NCI-H1694 (cell line): ENCODE measurements at places on chromosomes 12 and 14.

- DNase-seq: no peak
These were observed 334.5 kb downstream of the CACNA1C start for GRCh38 chr12:2387103-2387834.

DNA sequence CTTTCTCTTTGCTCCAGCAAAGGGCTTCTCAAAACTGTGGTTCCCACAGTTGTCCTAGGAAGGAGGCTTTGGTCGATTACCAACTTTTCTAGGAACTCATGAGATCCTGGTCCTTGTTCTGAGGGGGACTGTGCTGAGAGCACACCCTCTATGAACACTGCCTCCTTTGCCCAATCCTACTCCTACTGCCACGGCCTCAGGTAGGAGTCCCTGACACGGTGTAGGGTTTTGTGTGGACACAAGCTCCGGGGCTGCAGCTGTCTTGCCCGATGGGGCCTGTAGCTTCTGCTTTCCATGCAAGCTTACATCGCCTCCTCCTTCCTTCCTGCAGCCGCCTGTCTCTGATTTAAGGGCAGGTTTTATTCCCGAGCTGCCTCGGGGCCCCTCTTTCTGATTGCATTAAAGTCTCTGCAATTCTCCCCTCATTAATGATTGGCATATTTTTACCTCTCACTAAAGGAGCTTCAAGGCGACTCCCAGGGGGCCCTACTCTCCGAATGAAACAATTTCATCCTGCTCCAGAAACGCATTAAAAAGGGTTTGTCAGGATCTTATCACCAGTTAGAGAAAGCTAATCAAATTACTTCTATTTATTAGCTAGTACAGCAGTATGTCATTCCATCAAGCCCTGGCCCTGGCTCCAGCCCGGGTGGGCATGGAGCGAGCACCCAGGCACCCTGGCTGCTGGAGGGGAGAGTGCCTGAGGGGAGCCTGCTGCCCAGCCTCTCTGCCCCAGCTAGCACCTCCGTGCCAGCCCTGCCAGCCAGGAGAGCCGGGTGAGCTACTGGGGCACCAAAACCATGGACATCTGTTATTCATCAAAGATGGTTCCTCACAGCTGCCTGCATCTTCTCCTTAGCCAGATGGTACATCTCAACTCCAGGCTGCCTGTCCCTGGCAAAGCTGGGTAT, 38.0 kb upstream of the ESRRB start:
- DNase-seq: peak; percentile 89

DNA sequence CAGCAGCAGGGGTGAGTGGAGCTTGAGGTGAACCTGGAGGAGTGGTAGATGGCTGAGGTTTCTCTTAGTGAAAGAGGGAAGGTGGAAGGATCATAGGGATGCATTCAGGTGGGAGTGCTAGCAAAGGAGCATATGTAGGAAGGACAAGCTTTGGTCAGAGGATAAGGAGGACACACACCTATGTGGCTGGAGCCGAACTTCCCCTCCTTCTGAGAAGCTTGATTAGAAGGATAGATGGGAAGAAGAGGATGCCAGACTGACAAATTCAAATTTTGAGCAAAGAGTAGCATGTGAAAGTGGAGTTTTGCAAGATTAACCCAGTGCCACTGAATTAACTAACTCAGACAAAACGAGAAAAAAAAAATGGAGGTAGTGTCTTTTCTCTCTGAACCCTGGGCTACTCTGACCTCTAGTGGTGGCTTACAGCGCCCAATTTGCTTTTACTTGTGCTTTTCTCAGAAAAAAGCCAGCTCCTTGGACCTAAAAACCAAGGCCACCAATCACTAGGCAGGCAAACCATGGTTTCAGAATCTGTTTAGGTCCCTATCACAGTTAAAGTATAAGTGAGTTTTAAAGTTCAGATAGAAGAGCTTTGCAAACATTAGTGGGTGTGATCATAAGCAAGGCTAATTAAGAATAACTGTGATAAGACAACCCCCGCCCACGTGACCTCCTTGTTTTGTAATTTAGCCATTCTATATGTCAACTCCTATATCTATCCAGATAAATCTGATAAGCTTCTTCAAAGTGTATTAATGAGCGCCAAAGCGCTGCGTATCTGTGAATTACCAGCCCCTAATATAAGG, 15.5 kb downstream of the EMP1 start:
- peak; percentile 89 for DNase-seq

DNA sequence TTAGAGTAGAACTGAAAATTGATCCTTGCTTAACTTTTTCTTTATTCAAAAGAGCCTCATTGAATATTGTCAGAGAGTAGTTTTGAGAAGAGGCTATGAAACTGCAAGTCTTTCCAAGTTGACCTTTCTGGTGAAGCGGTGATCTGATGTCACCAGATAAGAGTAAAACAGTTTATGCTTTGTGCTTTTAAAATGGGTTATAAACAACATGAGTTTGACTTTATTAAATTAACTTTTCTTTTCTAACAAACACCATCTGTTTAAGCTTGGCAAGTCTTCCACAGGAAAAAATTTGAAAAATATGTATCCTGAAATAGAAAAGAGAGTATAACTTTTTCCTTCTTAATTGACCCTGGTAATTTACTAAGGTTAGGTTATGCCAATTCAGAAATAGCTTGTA, 408.7 kb upstream of the NOVA1 start:
- no peak for DNase-seq

DNA sequence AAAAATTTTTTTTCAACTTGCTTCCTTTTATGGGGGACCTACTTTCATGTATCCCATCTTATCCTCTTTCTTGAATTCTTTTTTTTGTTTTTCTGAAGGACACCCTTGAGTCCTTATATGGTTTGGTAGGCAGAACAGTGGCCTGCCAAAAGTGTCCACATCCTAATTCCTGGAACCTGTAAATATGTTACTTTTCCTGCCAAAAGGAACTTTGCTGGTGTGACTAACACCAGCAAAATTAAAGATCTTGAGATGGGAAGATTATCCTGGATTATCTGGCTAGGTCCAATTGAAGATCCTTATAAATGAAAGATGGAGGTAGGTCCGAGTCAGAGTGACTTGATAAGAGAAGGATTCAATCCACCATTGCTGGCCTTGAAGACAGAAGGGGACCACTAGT, 5.3 kb downstream of the NUBPL start:
- no peak for DNase-seq

GRCh38 chr12:114955414-114956014, 271.5 kb upstream of the TBX3 start:
- no peak for DNase-seq

GRCh38 chr12:24681570-24681969, 267.3 kb downstream of the BCAT1 start:
- DNase-seq: no peak

DNA sequence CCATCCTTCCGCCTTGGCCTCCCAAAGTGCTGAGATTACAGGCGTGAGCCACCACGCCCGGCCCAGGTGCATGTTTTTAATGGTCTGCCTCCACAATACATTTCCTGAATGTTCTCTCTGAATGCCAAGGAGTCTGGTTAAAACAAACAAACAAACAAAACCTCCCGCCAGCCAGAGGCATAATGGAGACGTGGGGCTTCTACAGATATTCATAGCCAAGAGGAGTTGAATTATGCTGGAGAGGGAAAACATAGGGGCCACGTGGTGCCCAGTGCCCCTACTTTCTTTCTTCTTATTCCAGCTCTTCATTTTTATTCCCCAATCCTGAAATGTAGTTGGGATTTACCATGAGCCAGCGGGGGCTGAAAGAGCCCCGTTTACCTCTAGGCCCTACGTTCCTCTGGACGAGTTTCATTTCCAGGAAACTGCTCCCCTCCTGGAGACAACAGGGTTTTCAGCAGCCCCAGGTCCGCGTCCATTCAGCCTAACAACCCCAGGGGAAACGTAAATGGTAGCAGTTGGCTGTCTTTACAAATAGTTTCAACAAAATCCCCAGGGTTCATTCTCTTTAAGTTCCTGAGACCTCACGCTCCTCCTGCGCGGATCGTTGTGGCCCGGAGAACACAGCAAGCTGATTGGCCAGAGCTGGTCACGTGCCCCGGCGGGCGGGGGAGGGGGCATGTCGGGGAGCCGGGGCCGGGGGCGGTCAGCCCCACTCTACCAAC, 108.5 kb upstream of the ESRRB start:
- DNase-seq: no peak

DNA sequence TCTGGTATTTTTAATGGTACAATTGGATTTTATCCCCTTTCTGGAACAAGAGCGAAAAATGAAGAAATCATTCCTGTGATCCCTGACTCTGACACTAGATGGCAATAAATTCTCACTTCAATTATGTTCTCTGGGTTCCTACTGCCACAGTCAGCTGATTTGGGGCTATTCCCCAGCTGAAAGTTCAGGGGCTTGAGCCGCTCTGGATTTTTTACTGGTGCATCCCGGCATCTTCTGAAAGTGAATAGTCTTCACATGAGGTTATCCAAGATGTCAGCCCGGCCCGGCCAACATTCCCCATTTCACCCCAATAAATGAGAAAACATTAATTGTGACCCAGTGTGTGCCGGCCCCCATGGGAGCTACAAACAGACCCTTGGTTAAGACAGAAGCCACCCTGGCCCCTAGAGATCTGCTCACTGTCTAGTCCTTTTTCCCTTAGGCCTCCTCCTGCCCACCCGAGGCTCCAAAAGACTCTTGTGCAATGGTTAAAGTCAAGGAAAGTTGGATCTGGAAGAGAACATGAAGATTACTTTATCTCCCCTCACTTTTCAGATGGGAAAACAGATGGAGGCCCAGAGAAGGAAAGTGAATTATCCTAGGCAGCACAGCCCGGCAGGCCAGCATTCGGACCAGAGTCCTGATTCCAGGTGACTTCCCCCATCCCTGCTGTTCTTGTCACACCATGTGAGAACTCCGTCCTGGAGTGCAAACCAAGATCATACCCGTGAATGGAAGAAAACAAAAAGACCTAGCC, 20.8 kb downstream of the CKAP4 start:
- DNase-seq: peak; percentile 80

- no peak for DNase-seq
These were observed 89.8 kb downstream of the STAB2 start for GRCh38 chr12:103676893-103677292.

GRCh38 chr14:20612403-20612802, 21.2 kb upstream of the RNASE12 start:
- DNase-seq: no peak

DNA sequence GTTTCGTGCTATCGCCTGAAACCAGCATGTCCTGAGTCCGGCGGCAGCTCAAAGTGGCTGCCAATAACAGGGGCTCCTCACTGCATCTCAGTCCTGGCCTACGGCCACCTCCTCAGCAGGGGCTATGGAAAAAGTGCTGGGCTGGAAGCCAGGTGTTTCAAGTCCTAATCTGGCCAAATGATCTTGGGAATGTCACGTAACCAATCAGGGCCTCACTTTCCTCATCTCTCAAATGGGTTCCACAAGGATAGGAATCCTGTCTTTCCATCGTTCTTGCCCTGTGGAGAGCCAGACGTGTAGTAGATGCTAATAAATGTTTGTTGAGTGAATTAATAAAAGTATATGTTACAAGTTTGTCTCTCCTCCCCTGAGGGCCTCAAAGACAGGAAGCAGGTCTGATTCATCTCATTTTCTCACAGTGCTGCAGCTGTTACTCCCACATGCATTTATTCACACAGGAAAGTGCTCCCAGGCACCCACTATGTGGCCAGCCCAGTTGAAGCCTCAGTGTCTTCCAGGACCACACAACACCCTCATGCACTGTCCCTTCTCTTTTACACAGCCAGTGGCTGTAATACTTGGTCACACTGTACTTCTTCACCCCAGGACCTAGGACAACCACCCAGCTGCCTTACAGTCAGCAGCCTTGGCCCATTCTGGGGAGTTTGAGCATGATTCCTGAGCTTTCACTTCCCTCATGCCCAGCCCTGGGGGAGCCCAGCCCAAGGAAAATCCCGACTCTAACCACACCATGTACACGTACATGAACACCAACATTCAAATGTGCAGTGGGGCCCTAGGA, 5.0 kb downstream of the CMKLR1 start:
- no peak for DNase-seq

GRCh38 chr12:12010277-12011039, 60.3 kb upstream of the BCL2L14 start:
- no peak for DNase-seq

DNA sequence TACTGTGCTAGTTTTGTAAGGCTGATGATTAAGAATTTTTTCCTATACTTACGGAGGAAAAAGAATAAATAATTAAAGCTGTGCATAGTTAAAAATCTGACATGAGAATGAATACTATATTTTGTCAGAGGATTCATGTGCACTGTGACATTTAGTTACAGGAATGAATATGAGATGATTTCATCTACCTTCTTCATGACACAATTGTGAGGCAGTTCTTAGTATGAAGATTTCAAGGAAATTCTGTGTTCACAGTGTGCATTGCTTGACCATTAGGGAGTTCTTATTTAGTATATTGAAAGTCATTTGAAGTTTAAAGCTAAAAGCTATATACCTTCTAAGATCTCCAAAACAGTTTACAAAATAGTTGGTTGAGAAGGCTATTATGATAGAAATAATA, 70.1 kb downstream of the ATF7IP start:
- no peak for DNase-seq

DNA sequence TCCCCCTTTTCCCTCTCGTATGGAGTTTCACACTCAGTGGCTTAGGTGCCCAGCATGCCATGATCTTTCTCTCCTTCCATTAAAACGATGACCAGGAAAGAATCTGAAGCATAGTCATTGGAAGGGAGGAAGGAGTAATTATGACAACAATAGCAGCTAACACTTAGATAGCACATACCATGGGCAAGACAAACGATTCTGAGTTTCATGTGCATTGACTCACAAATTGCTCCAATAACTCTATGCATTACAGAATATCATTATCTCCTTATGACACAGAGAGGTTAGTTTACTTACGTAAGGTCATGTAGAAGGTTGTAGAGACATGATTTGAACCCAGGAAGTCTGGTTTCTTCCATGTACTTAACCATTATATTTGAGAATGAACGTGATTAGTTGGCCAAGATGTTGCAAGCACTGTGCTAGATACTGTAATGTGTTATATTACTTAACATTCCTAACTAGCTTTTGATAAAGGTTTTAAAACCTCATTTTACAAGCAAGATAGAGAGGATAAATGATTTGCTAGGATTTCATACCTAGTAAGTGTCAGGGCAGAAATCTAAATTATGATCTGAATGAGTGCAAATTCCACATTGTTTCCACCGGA, 162.4 kb downstream of the CAND1 start:
- no peak for DNase-seq

- DNase-seq: no peak
These were observed 1.7 kb downstream of the SLC2A3 start for GRCh38 chr12:7934091-7934888.

GRCh38 chr12:108066583-108067577, 62.2 kb upstream of the WSCD2 start:
- DNase-seq: no peak

DNA sequence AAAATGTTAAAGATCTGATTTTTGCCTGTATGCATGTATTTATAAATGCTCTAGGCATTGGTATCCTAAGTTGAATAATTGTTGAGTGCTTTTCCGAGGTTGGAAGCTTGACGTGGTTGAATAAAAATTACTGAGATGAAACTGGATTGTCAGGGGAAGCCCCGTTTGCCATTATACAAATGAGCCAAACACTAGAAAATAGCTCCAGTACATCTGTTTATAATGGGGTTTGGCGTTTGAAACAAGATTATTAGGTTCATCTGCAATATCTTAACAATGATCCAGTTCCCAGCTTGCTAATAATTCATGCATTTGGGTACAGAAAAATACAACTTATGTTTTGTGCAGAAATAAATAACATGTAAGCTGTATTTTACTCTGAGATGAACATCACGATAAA, 789.6 kb downstream of the GALC start:
- no peak for DNase-seq
